Activated T-cell treated with anti-CD3 and anti-CD28 coated beads, Interleukin-2, amount 50 U/mL, for 72 hours (primary cell): ENCODE measurements at places on chromosomes 3 and 15. TPM values are rescaled to one million over a fixed set of nuclear protein-coding genes. Genes with fewer than 3 reads are reported as not detected.

SETD5 gene
- 173 TPM for total RNA-seq

UQCC5 gene
- 8.9 TPM for total RNA-seq

SLC28A2 gene
- total RNA-seq, result not detected

IL20RB gene
- 1.7 TPM for total RNA-seq

CLDN11 gene
- total RNA-seq, result not detected

HEG1 gene
- total RNA-seq, result 7.4 TPM

MYRIP gene
- not detected for total RNA-seq

KPNA1 gene
- total RNA-seq, result 69.9 TPM

TGM4 gene
- not detected for total RNA-seq

CLDN16 gene
- 0.29 TPM for total RNA-seq

SLC33A1 gene
- 39.5 TPM for total RNA-seq

ZNF502 gene
- total RNA-seq, result 1.00 TPM

CACNA2D2 gene
- 3.3 TPM for total RNA-seq

IQCF5 gene
- total RNA-seq, result not detected

MBNL1 gene
- 323 TPM for total RNA-seq

CPEB1 gene
- 1.1 TPM for total RNA-seq

EPB42 gene
- not detected for total RNA-seq

IL17RB gene
- 0.26 TPM for total RNA-seq

PTH1R gene
- not detected for total RNA-seq

RTP1 gene
- not detected for total RNA-seq

TMEM42 gene
- total RNA-seq, result 22.4 TPM

TIMMDC1 gene
- total RNA-seq, result 89.6 TPM

ITIH1 gene
- not detected for total RNA-seq

CISH gene
- total RNA-seq, result 242 TPM

ECE2 gene
- not detected for total RNA-seq

EAF1 gene
- total RNA-seq, result 33.4 TPM

OXTR gene
- 0.62 TPM for total RNA-seq

SCN5A gene
- total RNA-seq, result 0.05 TPM

CASR gene
- total RNA-seq, result 0.17 TPM

ALPK3 gene
- total RNA-seq, result 0.46 TPM

INKA1 gene
- total RNA-seq, result 1.2 TPM

TMEM108 gene
- not detected for total RNA-seq

CCR2 gene
- total RNA-seq, result 0.46 TPM

SLITRK3 gene
- not detected for total RNA-seq

ABI3BP gene
- not detected for total RNA-seq

PROS1 gene
- total RNA-seq, result 0.50 TPM

DCUN1D1 gene
- 44.6 TPM for total RNA-seq

SCAMP5 gene
- 1.2 TPM for total RNA-seq

ZNF660 gene
- 0.50 TPM for total RNA-seq

C3orf80 gene
- 0.10 TPM for total RNA-seq

ATR gene
- 27.3 TPM for total RNA-seq

TMEM212 gene
- not detected for total RNA-seq

OIP5 gene
- total RNA-seq, result 15.3 TPM

ZNF385D gene
- not detected for total RNA-seq

THBS1 gene
- 0.99 TPM for total RNA-seq
